ENCODE measurements at places on chromosomes 16 and 17.

DNA sequence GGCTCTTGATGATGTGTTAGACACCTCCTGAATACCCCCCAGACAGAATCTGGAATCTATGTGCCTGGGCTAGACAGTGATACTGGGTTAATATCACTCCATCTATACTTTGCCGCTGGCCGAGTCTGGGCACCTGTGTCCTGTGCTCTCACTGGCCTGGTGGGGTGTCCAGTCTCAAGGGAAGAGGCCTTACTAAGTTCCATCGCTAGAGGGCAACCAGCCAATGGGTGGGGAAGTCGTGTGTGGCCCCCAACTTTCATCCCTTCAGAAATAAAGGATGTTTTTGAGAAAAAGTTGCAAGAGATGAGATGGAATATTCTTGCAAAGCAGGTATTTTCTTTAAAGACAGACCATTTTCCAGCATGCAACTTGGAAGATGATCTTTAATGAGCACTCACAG, 1.6 kb upstream of the GLP2R start:
- no peak for DNase-seq

GRCh38 chr16:68073902-68074760, 11.0 kb upstream of the NFATC3 start:
- no peak for DNase-seq

- peak; percentile 56 for DNase-seq
Observed at GRCh38 chr17:83196973-83197880, 117.8 kb downstream of the METRNL start.

DNA sequence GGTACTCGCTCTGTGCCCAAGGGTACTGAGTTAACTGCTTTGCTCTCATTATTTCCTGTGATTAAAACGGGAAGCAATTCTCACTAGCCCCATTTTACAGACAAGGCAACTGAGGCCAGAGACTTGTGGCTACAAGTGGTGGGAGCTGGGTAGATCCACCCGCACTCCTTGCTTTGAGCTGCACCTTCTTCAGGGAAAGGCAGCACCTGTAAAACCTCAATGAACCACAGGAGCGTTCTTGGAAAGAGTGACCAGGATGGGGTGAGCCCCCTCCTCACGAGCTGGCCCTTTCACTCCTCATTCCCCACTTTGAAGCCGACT, 80.0 kb downstream of the TIMM22 start:
- DNase-seq: no peak

- no peak for DNase-seq
Observed at GRCh38 chr16:23836078-23836403, 258 bp downstream of the PRKCB start.

- peak; percentile 86 for DNase-seq
Observed at GRCh38 chr16:12539185-12539929, 264.3 kb downstream of the CPPED1 start.

DNA sequence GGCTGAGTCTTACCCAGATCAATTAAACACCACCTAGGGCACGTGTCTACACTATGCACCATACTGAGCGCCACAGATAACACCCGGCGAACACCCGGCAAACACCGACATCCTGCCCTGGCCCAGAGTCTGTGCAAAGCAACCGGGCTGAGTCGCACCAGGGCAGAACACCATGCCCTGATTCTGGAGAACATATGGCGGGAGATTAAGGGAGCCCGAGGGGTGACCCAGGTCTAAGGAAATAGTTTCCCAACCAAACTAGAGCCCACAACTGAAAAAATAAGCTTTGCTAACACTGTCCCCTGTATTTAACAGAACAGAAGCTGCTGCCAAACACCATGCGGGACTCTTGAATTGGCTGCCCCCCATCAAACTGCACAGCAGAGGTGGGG, 22.1 kb downstream of the MYO18A start:
- DNase-seq: no peak

- peak; percentile 92 for DNase-seq
Observed at GRCh38 chr17:47276868-47277267, 23.2 kb downstream of the ITGB3 start.

DNA sequence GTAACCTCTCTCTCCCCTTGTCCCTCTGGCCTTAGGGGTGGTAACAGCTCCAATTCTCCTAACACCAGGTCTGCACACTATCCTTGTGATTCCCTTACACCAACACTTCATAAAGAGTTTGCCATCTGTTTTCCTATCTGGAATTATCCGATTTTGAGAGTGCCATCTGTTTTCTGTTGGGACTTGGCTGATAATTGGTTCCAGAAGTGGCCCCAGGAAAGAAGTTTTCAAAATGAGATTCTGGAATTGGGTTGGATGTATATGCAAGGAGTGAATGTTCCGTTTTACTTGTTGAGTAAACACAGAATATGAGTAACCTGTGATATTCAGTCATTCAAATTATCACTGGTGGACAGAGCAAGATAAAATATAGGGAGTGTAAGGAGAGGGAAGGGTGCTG, 134.1 kb upstream of the HS3ST3A1 start:
- DNase-seq: peak; percentile 64
